GM13976 (cell line): ENCODE measurements at places on chromosomes 2 and 18.

DNA sequence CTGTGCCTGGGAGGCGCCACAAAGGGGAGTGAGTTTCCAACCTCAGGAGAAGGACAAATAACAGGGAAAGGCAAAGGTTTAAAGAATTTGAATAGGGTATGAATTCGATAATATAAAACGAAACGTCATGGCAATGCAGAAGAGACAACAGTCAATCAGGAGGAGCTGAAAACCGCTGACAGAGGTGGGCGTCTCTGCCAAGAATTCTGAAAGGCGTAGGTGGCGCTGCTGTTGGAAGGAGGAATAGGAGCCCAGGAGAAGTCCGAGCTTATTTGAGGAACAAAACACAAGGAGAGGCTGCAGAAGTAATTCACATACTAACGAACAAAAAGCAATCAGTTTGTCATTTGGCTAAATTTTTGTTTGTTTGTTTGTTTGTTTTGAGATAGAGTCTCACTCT is 485.8 kb upstream of the POU3F3 start:
- no peak for DNase-seq

- DNase-seq = no peak
These were observed 191.1 kb downstream of the SETBP1 start for GRCh38 chr18:44871771-44872170.

DNA sequence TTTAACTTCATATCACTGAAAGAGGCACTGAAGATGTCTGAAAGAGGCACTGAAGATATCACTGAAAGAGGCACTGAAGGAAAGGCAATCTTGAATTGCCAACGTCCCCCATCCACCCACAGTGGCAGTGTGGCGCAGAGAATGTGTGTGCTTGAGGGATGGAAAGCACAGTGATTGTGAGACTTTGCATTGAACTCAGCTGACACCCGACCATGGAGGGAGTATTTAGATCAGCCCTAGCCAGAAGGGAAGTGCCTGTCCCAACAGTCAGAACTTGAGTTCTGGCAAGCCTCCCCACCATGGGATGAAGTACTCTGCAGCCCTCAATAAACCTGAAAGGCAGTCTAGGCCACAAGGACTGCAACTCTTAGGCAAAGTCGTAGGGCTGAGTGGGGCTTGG is 33.8 kb downstream of the MAP4K3 start:
- no peak for DNase-seq

GRCh38 chr2:170221317-170222288 is 43.7 kb downstream of the MYO3B start:
- no peak for DNase-seq

DNA sequence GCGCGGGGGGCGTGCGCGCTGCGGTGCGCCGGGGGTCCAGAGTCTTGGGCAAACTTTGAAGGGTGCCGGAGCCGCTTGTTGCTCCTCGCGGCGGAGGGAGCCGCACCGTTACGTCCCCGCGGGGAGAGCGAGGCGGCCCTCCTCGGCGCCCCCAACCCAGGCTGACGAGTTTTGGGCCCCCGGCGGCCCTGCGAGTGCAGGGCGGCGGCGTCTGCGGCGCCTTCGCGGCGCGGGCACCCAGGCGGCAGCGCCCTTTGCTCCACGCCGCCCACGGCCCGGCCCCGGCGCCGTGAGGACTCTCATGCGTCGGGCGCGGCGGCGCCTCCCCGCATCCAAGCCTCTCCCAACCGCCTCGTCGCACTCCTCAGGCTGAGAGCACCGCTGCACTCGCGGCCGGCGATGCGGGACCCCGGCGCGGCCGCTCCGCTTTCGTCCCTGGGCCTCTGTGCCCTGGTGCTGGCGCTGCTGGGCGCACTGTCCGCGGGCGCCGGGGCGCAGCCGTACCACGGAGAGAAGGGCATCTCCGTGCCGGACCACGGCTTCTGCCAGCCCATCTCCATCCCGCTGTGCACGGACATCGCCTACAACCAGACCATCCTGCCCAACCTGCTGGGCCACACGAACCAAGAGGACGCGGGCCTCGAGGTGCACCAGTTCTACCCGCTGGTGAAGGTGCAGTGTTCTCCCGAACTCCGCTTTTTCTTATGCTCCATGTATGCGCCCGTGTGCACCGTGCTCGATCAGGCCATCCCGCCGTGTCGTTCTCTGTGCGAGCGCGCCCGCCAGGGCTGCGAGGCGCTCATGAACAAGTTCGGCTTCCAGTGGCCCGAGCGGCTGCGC is 814 bp downstream of the FZD7 start:
- peak; percentile 49 for DNase-seq

- no peak for DNase-seq
These were observed 1.7 kb downstream of the DNPEP start for GRCh38 chr2:219385958-219386520.

- no peak for DNase-seq
These were observed 81.3 kb upstream of the TMEM178A start for GRCh38 chr2:39584283-39584965.

DNA sequence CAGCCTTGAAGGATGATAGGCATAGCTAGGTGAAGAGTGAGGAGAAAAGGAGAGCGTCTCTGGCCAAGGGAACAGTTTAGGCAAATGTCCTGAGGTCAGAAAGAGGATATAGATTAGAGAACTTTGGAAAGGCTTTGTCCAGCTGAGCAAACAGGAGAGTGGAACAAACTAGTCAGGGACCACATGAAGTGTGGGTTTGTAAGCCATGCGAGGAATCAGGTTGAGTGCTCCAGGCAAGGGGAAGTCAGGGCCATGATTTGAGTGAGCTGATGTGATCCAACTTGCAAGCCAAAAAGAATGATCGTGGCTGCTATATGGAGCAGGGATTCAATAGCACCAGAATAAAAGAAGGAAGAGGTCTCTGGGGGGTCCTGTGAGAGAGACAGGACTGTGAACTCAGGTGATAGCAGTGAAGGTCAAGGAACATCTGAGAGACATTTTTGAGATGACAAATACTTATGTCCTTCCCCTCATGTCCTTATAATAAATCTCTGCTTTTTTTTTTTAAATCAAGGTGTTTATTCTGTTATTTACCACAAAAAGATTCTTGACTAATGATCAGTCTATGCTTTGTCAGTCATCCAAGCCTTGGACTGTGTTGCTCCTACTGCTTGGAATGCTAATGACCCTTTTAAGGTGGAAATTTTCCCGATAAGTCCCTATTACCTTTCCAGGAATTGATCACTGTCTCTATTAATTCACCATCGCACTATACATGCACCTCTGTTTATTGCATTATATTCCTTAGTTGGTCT is 472.6 kb downstream of the TXNL1 start:
- no peak for DNase-seq

GRCh38 chr2:18346344-18346743 is 214.1 kb downstream of the RDH14 start:
- DNase-seq = no peak

- DNase-seq = no peak
These were observed 56.3 kb downstream of the GREB1L start for GRCh38 chr18:21298351-21298750.

- DNase-seq = no peak
These were observed 302.3 kb upstream of the FANCL start for GRCh38 chr2:58543442-58543841.

GRCh38 chr2:41033127-41033526 is 581.2 kb upstream of the SLC8A1 start:
- no peak for DNase-seq

GRCh38 chr2:96264656-96265348 is 995 bp downstream of the TMEM127 start:
- DNase-seq = peak; percentile 67

DNA sequence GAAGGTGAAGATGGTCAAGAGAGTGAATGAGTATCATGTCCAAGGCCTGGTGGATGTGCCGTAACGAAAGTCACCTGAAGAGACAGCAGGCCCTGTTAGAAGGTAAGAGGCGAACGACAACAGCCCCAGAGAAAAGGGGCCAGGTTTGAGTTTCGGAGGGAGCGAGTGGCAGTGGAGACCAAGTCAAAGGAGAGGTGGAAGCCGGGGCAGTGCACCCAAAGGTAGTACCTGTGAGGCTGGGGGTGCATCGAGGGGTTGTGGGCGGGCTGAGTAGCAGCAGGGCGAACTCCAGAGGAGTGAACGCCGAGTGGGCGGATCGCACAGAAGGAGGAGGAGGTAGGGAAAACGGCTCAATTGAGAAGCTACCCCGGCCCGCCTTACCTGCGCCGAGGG is 358 bp downstream of the USP37 start:
- no peak for DNase-seq

DNA sequence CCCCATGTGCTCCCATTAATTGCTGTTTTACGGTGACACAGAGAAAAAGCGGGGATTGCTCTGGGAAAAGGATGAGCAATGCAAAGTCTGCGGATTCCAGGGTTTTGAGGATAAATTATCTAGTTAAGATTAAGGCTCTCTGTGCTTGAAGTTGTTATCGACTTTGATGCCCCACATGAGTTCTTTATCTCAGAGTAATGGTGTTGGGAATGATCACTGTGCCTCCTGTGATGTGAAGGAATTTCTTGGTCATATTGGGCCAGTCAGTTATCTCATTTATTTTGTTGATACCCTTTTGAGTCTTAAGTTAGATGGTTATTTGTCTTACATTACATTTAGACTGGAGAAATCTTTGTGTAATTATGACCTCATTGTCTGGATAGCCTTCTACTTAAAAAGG is 184.6 kb upstream of the MEX3C start:
- DNase-seq = no peak

DNA sequence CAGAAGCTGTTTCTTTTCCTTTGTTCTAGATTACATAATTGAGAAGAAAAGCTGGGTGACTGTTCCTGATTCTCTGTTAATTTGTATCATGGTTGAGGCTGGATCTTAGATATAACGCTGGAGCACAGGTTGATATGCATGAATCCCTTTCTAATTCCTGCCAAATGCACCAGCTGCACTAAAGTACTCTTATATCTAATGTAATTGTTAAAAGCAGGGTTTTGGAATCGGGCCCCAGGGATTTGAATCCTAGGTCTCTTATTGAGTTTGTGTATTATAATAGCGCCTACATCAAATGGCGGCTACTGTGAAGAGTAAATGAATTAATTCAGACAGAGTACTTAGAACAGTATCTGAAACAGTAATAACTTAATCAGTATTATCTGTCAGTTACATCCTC is 80.4 kb downstream of the MC4R start:
- no peak for DNase-seq

- no peak for DNase-seq
These were observed 59.5 kb downstream of the SCN3A start for GRCh38 chr2:165144315-165144714.

DNA sequence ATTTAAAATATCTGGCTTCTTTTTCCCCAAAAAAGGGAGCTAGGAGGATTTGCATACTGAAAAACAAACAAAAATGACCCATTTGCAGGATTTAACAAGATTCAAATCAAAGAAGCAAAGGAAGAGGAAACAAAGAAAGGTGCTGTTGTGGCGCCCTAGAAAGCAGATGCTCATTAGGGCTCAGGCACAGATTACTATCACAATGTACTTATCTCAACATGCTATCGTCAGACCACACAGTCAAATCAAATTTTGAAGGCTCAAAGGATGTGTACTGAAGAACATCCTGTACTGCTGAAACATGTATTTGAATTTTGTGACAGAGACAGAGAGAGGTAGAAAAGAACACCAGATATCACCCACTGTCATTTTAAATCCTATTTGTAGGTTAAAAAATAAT is 10.9 kb downstream of the RBMS1 start:
- DNase-seq = no peak

GRCh38 chr2:68764041-68764805 is 29.6 kb downstream of the ARHGAP25 start:
- no peak for DNase-seq

- no peak for DNase-seq
These were observed 13.0 kb downstream of the FER1L5 start for GRCh38 chr2:96655526-96655925.

- no peak for DNase-seq
These were observed 93.7 kb downstream of the DYNAP start for GRCh38 chr18:54684784-54685183.

GRCh38 chr18:42509750-42510415 is 554.8 kb downstream of the PIK3C3 start:
- no peak for DNase-seq

- DNase-seq = no peak
These were observed 8.8 kb downstream of the FOSL2 start for GRCh38 chr2:28401411-28401810.

DNA sequence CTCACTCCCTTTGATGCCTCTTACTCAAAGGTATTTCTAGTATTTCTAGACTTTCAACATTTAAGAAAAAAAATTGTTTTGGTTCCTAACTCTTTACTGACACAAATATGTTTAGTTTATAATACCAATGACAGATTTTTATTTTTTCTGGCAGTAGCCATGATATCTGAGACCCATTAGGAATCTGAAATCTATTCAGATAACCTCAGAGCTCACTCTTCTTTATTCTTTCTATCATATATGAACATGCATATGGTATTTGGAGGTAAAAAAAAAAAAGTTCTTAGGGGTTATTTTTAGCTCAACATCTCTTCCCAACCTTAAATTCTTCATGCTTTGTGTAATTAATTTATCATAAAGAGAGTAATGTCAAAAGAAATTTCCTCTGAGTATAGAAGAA is 465.5 kb downstream of the CDH2 start:
- DNase-seq = no peak

DNA sequence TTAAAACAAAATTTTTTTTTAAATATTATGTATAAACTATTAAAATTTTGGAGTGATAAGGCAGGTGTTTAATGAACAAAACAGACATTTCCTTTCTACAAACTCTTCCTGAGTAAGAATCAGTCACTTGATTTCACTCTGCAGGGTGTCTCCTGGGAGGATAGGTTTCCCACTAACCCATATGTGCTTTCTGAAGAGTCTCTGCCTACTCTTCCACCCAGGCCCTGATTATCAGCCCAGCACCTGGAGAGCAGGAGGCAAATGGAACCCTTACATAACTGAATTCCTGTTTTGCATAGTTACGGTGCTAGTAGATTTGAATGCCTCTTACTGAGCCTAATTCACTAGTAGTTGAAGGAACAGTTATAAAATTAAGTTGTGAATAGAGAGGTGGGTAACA is 1718.6 kb downstream of the SUCLG1 start:
- no peak for DNase-seq

- peak; percentile 81 for DNase-seq
These were observed 5.7 kb downstream of the PTMA start for GRCh38 chr2:231713730-231714638.

DNA sequence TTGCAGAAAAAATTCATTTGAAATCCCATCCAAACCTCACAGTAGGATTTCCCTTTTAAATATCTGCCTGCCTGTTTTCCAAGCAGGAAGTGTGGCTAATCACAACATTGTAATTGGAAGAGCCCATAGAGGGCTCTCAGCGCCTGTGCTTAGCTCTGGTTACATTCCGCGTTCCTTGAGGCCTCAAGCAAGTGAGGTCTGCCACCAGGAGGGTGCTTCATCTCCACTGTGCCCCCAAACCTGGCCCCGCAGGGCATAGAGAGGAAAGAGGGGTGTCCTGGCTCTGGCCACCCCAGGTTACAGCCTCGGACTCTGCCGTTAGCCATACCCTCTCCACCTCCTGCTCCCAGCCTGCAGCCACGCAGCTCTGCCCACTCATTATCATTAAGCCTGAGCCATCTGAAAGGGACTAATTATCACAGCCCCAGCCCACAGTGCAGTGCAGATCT is 214.8 kb downstream of the SP3 start:
- no peak for DNase-seq

DNA sequence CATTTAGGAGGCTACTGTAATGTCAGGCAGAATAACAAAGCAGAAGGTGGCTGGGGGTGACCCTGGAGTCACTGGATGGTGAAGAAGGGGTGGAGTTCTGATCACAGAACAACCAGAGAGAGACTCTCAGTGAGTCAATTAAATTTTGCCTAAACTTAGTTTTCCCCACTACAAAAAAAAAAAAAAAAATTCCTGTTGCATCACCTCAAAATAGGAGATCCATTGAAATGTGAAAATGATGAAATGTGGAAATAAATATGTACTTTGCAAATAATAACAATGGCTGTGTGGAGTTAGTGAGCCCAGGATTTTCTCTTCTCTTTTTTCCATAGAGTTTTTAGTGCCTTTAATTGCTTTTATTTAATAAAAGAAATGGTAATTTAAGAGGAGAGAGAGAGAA is 165.5 kb downstream of the GFPT1 start:
- DNase-seq = no peak
